ENCODE measurements at places on chromosomes 1 and 21. TPM values are rescaled to one million over a fixed set of nuclear protein-coding genes. Genes with fewer than 3 reads are reported as not detected.

CDC7 gene
- 13.6 TPM for total RNA-seq

DNA sequence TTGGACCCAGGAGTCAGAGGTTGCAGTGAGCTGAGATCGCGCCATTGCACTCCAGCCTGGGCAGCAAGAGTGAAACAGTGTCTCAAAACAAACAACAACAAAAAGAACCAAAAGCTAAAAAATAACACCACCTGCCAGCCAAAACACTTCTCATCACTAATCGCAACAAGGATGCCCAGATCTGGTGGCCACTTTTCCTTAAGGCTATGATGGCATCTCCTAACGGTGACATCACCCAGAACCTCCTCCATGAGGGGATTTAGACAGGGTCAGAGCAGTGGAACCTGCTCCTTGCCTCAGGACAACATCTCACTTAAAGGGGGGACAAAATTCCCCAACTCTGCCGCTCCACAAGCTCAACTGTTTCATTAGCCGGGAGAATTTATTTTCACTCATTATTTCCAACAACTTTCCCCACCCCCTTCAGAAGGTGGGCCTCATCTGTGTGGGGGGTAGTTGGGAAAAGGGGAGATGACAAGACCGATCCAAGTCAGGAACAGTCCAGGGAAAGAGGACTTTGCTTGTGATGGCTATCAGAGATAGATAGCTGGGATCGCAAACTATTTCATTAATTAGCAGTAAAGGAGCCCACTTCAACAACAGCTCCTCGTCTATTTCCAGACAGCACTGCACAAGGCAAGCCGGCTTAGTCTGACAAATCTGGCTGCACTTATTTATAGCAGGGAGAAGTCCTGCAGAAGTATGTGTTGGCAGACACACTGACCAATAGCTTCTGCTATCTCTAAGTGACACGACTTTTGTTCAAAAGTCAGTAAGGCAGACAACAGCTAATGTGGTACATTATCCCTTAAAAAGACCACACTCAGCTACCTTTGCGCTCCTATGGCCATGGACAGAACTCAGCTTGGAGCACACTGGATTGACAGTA, 2.6 kb downstream of the PABPC4 start:
- DNase-seq: no peak

- no peak for DNase-seq
Measured at GRCh38 chr1:64483731-64484414, 13.9 kb downstream of the CACHD1 start.

DNA sequence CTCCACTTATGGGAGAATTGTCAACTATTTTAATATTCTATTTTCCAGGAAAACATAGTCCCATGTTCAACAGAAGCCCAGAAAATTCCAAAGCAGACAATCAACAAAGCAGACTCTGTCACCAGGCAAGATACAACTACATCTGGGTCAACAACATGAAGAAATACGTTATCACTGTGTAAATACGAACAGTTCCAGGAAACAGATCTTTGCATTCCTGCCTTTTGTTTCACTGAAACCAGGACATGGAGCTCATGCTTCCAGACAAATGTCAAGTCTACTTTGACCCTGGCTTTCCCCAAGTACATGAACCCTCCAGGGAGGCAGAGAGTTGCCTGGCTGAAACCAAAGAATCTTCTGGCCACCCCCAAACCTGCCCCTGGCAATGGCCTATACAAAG, 106.7 kb downstream of the SETD4 start:
- DNase-seq: no peak

BMP8B gene
- total RNA-seq: 0.08 TPM

TRPM2 gene
- total RNA-seq: 0.89 TPM

AMPD1 gene
- not detected for total RNA-seq

DNA sequence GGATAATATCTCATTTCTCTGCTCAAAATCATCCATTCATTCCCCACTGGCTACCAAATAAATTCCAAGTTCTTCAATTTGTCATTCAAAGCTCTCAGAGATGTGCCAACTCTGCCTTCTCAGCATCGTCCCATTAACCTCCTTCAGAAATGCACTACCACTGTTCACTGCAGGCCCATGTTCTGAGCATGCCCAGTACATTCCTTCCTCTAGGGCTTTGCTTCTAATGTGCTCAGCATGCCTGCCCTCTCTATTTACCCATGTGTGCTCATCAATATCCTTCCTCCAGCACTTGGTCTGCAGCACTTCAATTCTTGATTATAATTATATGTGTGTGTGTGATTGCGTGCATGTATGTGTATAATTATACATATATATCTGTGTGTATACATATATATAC, 36.1 kb upstream of the RGS8 start:
- no peak for DNase-seq

GRCh38 chr21:15408089-15408488, 321.7 kb upstream of the USP25 start:
- no peak for DNase-seq

- DNase-seq: no peak
Measured at GRCh38 chr1:27906759-27907158, 28.0 kb upstream of the SMPDL3B start.

GRCh38 chr1:211577819-211578639, 932 bp downstream of the SLC30A1 start:
- DNase-seq: peak; percentile 49

DNA sequence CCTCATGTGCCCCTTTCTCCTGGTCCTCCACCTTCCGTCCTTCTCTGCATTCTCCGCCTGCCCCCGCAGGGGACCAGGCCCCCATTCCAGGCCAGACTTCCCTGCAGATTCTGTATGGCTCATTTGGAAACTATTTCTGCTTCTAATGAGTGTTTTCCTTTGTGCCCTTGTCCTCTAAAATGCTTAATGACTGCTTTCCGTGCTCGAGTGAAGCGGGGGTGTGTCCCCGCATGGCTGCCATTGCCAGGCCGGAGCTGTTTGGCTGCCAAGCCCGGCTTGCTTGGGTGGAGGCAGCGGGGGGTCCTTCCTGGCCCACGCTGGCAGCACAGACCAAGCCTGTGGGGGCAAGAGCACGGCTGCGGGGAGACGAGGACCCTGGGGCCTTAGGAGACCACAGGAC, 299.3 kb upstream of the VAMP3 start:
- peak; percentile 24 for DNase-seq

NBPF4 gene
- not detected for total RNA-seq

NMNAT2 gene
- total RNA-seq: 1.4 TPM

TRNP1 gene
- 3.3 TPM for total RNA-seq

DNA sequence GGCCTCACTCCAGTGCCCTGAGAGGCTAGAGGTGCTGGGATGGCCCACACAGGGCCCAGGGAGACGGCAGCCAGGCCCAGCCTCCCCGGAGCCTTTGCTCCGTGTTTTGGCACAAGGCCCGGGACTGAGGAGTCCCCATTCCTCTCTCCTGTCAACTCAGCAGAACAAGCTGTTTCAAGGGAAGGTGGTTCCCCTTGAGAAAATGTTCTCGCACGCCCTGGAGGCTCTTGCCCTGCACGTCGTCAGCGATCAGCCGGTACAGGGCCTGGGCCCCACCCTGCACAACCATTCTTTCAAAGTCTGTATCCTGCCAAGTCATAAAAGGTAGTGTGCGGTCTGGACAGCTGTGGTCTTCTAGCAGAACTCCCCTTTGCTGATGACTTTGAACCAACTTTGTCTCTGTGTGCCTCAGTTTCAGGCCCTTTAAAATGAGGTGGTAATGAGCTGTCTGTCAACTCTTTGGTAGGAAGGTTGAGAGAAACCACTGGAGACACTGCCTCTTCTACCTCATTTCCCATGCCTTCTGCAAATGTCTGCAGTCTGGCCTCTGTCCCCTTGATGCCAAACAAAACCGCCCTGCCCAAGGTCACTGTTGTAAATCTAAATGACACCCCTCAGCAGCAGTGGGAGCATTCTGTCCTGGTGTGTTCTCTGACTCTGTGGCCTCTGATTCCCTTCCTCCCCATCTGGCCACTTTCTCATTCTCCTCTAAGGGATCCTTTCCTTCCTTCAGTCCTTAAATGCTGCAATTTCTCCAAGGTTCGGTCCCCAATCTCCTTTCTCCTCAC, 138.6 kb upstream of the JUN start:
- DNase-seq: peak; percentile 29

SMCP gene
- not detected for total RNA-seq

SAMSN1 gene
- total RNA-seq: 0.58 TPM

ZNF697 gene
- total RNA-seq: 6.2 TPM

- no peak for DNase-seq
Measured at GRCh38 chr1:226738421-226738994, 574 bp downstream of the ITPKB start.

GRCh38 chr1:227951624-227952373, 4.1 kb upstream of the WNT9A start:
- DNase-seq: no peak

TEDDM1 gene
- not detected for total RNA-seq

MPL gene
- not detected for total RNA-seq

DNA sequence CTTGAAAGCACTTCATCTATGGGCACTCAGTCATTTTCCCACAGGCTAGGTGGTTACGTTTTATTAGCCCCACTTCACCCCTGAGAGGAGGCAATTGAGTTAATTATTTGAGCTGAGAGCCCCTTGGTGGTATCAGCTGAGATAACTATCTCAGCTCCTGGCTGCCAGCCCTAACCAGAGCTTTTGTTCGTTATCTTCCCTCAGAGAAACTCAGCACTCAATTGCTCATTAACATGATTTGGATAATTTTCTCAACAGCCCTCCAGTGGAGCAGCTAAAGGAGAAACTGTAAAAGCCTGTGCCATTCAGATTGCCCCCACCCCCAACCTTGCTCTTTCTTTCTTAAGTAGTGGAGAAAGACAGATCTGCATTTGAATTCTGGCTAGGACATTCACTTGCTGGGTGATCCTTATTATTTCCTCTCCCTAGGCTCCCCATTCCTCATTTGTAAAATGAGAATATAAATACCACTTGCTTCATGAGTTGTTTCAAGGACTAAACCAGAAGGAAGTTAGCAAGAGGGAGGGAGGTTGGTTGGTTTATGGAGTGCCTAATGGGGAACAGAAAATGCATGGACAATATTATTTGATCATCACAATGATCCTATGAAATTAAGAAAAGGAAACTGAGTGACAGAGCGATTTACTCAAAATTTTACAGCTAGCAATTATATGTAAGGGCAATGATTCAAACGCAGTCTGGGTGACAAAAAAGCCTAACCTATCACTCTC, 218.7 kb upstream of the FGGY start:
- DNase-seq: no peak

PLA2G2A gene
- not detected for total RNA-seq

DNA sequence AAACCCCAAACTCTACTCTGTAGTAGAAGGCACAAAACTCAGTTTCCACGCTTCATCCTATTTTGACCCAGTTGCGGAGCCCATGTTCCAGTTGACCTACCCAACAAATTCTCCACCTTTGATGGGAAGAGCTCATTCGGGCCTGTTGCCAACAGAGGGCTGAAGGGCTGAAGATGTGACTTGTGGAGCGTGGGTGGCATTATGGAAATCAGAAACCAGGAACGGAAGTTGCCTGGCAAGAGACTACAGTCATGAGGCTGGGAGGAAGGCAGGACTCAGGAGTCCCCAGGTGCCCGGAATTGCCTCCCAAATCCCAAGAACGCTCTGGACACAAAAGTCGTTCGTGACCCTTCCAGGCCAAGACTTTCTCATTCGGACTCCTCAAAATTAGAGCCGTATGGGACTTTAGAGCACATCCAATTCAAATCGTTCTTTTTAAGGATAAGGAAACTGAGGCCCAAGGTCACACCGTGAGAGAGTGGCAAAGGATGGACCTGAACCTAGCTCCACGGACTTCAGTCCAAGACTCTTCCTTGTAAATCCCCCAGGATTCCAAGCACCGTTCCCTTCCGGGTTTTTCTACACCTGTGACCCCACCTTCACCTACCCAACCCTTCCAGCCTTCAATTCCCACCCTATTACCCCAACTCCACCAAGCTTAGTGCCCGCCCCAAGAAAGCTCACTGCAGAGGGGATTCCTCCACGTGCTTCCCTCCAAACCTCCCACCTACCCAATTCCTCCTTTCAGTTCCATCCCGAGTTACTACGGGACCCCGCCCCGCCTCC, 739 bp downstream of the SMG5 start:
- DNase-seq: peak; percentile 30

KCNJ9 gene
- not detected for total RNA-seq

RGS13 gene
- not detected for total RNA-seq

DNA sequence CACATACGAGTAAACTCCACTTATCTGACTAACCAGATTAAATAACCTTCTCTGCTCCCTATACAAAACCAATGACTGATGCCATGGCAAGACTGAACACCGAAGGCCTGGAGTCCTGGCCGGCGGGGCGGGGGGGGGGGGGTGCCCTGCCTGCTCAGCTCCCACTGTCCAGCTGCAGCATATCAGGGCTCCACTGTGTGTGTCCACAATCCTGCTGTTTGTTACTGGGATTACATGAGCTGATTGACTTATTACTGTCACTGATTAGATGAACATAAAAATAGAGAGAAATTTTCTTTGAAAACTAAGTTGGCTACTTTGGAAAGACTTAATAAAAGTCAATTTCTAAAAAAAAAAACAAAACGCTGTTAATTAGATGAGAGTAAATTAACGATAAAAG, 24.9 kb downstream of the TMEM63A start:
- no peak for DNase-seq

SPRR2G gene
- total RNA-seq: not detected

DNA sequence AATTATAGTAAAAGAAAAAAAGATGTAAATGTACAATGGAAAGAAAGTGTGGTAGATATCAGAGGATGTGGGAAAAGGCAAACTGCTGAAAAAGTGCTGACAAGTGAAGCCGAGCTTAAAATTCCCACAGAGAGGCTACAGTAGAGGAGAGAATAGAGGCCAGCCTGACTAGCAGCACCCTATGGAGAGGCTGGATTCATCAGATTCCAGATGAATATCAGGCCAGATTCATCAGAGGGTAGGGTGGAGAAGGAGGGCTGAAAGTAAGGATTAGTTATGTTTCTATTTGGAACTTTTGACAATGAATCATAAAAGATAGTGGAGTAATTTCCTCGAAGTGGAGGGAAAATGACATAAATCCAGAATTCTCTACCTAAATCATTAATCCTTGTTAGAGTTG, 60.4 kb upstream of the NEK7 start:
- DNase-seq: no peak

GRCh38 chr21:24050231-24050630, 1557.0 kb downstream of the MRPL39 start:
- DNase-seq: no peak

- no peak for DNase-seq
Measured at GRCh38 chr1:231508941-231509340, 19.5 kb upstream of the TSNAX start.

GRCh38 chr1:81231729-81232038, 569.0 kb upstream of the ADGRL2 start:
- DNase-seq: no peak

DNA sequence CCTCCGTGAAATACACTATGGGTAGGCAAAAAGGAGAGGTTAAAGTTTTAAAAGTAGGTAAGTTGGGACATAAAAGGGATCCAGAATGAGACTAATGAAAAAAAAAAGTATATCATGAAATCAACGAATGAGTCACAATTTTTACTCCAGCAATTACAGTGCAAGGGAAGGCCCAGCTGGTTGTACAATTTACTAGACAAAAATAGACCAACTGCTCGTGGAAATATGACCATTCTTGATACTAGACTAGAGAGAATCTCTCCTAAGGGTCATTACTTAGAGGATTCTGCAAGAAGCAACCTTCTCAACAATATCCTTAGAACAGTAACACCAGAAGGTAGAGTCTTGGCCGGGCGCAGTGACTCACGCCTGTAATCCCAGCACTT, 55.1 kb upstream of the EFHD2 start:
- DNase-seq: peak; percentile 33

- no peak for DNase-seq
Measured at GRCh38 chr1:205938682-205939081, 4.6 kb downstream of the SLC26A9 start.
